ENCODE measurements at places on chromosomes 1 and 21.

DNA sequence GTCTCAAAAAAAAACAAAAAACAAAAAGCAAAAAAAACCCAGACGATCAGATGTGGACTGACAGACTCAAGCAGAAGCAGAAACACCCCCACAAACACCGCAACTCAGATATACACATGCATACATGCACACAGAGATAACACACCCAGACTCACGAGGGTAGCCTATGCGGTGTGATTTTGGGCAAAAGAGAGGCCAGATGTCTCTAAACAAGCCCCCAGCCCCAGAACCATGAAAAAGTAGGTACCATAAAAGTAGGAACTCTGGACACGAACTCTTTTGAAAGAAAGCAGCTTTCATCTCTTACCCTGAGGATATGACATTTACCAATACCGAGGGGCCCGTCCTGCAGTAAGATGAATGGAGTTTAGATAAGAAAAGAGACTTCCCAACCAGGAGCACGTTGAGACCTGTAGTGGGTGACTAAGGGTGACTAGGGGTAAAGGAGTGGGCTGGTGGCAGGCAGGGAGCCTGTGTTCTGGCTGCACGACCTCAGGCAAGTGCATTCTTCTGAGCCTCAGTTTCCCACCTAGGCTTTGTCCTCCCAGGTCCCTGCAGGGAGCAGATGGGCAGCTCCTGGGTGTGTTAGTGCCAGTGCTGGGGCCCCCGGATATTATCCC, 1.5 kb upstream of the TINAGL1 start:
- no peak for DNase-seq

- no peak for DNase-seq
Measured at GRCh38 chr1:168480997-168481396, 62.8 kb downstream of the XCL2 start.

DNA sequence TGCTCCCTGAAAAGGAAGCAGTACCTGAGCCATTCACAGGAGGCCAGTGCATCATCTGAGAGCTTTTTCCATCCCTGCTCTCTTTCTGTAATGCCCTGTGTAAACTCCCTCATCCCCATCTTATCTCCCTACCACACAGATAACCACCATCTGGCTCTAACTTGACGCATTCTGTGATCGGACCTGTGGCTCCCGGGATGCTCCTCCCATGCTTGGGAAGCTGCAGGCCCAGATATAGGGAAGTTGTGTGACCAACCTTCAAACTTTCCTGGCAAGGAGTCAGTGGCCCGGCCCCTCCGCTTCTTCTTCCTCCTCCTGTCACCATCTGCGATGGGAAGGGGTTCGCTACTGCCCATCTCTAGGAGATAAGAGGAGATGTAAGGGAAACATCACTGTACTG, 21.1 kb downstream of the MKNK1 start:
- DNase-seq: no peak

DNA sequence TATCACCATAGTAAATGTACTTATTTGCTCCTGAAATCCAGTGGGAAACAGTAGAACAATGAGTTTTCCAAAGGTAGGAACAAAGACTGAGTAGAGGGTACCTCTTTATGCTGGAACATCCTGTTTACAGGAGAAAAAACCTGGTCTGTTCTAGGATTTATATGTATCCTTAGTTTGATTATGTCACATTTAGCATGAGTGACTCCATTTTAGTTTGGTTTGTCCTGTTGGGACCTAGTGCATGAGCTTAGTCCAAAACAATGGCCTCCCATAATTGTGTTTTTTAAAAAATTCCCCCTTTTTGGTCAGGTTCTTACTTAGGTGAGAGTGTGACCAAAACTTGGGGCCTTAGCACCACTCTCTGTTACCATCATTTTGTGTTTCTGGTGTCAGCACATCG, 3.5 kb upstream of the MRPL55 start:
- DNase-seq: no peak

DNA sequence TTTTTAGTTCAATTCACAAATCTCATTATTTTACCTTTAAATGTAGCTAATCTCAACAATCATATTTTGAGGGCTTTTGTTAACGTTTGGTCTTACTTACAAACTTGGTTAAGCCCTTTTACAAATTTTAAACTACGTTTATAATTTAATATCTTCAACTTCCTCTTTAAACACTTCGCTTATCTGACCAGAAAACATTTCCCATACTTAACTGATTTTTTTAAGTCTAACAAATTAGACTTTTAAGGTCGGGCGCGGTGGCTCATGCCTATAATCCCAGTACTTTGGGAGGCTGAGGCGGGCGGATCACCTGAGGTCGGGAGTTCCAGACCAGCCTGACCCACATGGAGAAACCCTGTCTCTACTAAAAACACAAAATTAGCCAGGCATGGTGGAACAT, 300.9 kb downstream of the LMX1A start:
- DNase-seq: no peak

GRCh38 chr1:193519922-193520321, 333.5 kb upstream of the B3GALT2 start:
- no peak for DNase-seq

GRCh38 chr21:38619480-38619879, 121.2 kb upstream of the ERG start:
- DNase-seq: no peak

DNA sequence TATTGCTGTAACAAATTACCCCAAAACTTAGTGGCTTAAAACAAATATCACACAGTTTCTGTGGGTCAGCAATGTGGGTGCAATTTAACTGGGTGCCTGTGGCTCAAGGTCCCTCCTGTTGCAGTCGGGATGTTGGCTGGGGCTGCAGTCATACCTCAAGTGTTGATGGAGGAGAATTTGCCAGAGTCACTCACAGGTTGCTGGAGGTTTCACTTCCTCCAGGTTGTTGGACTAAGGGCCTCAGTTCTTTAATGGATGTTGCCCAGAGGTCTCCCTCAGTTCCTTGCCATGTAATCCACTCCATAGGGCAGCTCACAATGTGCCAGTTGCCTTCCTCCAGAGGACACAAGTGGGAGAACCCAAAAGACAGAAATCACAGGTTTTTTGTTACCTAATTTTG, 2.5 kb upstream of the TAF13 start:
- no peak for DNase-seq

GRCh38 chr1:112308716-112309115, 87.3 kb upstream of the CTTNBP2NL start:
- DNase-seq: no peak

- DNase-seq: no peak
Measured at GRCh38 chr1:226603022-226603857, 54.7 kb downstream of the STUM start.

DNA sequence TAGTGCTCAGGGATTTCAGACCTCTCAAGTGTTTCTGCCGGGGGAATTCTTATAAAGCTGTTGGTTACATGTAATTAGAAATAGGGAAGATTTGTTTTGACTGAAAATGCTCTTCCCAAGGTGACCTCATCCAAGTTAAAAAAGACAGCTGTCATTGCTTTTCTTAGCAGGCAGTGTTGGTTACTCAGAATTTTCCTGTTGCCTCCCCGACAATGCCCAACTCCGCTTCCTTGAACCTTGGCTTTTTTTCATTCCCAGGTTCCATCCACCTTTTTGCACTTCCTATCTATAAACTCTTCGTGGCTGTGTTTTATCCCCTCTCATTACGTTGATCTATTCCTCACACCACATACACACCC, 825 bp upstream of the DPH5 start:
- no peak for DNase-seq

- DNase-seq: no peak
Measured at GRCh38 chr1:2303016-2303775, 75.1 kb downstream of the SKI start.

DNA sequence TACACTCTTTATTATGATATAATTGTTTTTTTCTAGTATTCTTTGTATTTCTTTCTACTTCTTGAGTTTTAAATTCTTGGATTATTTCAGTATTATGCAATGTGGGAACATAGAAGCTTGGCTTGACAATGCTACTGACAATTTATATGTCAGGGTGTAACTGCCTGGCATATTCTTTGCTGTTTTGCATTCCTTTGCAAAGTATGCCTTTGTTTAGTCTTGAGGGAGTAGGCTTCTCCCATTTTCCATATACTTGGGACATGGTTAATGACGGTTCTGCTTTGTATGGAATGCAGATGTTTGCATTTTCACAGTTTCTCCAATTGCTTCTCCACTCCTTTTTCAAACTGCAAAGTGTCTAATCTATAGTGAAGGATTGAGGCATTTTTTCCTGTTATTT, 109.8 kb downstream of the HMCN1 start:
- DNase-seq: no peak

DNA sequence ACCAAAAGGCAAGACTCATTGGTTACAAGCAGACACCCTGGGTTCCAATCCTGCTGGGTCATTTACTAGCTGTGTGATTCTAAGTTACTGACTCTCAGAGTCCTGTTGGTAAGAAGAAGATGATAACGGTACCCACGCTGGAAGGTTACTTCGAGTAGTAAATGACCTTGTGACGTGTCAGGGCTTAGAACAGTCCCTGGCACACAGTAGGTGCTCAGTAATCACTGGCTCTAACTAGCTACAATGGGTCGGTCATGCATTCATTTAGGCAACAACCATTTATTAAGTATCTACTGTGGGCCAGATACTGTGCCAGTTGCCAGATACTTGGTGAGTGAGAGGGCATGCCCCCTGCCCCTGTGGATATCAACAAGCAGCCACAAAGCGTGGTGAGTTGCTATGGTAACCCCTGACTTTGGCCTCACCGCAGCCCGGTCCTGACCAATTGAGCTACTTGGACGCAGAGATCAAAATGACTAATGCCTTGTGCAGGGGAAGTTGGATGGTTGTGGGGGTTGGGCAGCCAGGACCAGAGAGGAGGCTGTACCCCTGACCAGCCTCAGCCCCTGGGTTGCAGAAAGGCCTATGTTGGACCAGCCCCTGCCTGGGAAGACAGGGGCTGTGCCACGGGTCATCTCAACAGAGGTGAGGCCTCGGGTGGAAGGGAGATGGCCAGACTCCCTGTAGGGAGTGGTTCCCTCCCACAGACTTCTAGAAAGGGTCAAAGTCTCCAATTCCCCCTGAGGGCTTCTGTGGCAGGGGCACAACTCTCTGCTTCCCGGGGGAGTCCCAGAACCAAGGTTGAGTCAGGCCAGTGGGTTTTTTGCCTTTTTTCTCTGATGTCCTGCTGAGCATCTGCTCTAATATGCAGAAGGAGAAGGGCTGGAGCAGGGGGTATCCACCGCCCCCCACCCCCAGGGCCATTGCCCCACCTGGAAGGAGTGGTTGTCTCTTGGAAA, 16.0 kb downstream of the DHRS3 start:
- DNase-seq: no peak

- DNase-seq: no peak
Measured at GRCh38 chr1:5164158-5164557, 509.7 kb downstream of the AJAP1 start.

- no peak for DNase-seq
Measured at GRCh38 chr1:240341365-240342250, 249.9 kb downstream of the FMN2 start.

DNA sequence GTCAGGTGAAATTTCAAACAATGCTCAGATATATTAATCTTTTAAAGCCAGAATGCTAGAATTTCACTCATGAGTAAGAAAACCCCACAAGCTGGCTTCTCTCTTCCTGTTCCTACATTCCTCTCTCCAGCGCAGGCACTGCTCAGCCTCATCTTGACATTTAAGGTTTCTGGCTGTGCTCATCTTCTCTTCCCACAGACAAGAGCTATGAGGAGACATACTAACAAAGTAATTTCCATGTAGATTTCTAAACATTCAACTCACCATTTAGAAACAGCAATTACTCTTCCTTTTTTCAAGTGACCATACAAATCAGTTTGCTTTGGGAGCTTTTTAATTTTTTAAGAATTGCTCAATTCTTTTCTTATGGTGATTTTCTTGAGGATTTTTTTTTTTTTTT, 7.8 kb upstream of the LRRC8D start:
- no peak for DNase-seq

- DNase-seq: no peak
Measured at GRCh38 chr1:196361112-196361714, 247.0 kb downstream of the KCNT2 start.

GRCh38 chr1:107572674-107573211, 392.2 kb downstream of the VAV3 start:
- no peak for DNase-seq

DNA sequence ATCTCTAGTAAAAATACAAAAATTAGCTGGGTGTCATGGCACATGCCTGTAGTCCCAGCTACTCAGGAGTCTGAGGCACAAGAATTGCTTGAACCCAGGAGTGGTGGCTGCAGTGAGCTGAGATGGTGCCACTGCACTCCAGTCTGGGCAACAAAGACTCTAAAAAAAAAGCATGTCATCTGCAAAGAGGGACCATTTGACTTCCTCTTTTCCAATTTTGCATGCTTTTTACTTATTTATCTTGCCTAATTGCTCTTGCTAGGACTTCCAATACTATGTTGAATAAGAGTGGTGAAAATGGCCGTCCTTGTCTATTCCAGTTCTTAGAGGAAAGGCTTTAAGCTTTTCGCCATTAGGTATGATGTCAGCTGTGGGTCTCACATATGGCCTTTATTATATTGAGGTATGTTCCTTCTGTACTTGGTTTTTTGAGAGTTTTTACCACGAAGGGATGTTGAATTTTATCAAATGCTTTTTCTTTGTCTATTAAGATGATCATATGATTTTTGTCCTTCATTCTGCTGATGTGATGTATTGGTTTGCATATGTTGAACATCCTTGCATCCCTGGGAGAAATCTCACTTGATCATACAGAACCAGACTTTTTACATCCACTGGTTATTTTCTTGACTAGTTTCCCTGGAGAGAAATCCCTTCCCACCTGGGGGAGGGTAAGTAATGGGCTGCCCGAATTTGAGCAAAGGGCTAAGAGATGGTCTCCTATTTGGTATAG, 17.0 kb upstream of the RAP1GAP start:
- DNase-seq: no peak

DNA sequence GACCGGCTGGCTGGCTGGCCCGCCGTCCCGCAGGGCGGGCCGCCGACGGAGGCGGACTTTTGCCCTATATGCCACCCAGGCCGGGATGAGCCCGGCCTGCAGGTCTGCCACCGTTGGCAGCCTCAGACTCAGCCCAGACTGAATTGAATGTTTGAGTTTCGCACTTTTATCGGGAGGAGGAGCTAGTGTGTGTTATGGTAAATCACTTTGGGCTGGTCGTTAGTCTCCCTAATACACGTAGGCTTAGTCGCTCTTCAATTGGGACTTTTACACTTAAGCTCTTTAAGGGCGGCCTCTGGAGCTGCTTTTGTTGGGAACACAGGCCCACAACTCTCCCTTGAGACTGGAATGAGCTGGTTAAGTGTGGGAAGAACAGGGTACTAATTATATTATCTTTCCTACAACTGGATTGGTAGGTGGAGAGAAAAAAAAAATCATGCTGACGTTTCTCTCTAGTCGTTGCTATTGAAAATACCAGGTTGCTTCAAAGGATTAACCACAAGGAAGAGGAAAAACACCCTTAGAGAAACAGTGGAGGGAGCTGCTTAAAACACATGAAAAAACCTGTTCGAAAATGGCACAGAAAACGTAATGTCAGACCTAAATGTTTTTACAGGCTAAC, 1.4 kb upstream of the IRF2BP2 start:
- peak; percentile 95 for DNase-seq

- peak; percentile 32 for DNase-seq
Measured at GRCh38 chr1:89904219-89904980, 83.6 kb downstream of the LRRC8D start.

- DNase-seq: no peak
Measured at GRCh38 chr1:85438353-85438752, 26.6 kb downstream of the DDAH1 start.

GRCh38 chr1:230937371-230937770, 41.3 kb downstream of the TTC13 start:
- no peak for DNase-seq

GRCh38 chr1:100456880-100457279, 81.1 kb upstream of the GPR88 start:
- DNase-seq: no peak

- DNase-seq: no peak
Measured at GRCh38 chr1:187070076-187070475, 241.3 kb downstream of the PLA2G4A start.

All from hematopoietic multipotent progenitor cell treated with erythropoietin and hydrocortisone succinate and interleukin-3 and kit ligand, for 17 days (in vitro differentiated cells).